Left lung (tissue), 14 donors: ENCODE measurements at places on chromosomes 3 and 15. TPM values are rescaled to one million over a fixed set of nuclear protein-coding genes. Genes with fewer than 3 reads are reported as not detected.
A peak's percentile ranks its signal among the peaks of the same experiment; 100 is the strongest.

Gene SPTSSB
- 17.7 TPM for polyA plus RNA-seq

Gene KLHL25
- polyA plus RNA-seq, result 6.2 TPM

Gene TERC
- 0.54 TPM for polyA plus RNA-seq

Gene ZIC1
- not detected for polyA plus RNA-seq

Gene DUOX2
- polyA plus RNA-seq, result 0.64 TPM

Gene CSPG5
- polyA plus RNA-seq, result 1.1 TPM

Gene GABRA5
- polyA plus RNA-seq, result 0.09 TPM

Gene PRSS50
- 1.1 TPM for polyA plus RNA-seq

Gene CDHR4
- 4.4 TPM for polyA plus RNA-seq

Gene LIPC
- 0.11 TPM for polyA plus RNA-seq

Gene LRRC34
- polyA plus RNA-seq, result 14.5 TPM

GRCh38 chr3:194826594-194826993 is 140.9 kb downstream of the FAM43A start:
- no peak for DNase-seq

- no peak for DNase-seq
Measured at GRCh38 chr15:29740692-29741311, 81.5 kb downstream of the TJP1 start.

GRCh38 chr3:56862352-56863062 is 60.8 kb upstream of the ARHGEF3 start:
- DNase-seq, result no peak

DNA sequence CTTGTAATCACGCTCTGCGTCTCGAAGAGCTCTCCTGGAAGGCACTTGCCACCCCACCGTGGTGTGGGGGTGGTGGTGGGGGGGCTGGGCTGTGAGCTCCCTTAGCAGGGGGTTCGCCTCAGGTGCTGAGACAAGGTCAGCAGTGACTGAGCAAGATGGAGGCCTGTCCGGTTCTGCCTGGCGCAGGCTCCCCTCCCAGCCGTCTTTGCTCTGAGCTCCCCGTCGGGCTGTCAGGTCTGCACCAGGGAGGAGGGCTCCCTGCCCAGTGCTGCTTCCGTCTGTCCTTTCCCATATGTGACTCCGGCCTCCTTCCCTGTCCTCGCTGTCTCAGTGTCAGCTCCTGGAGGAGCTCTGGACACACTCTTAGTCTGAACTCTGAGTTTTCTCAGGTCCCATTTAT is 80.0 kb downstream of the PLXNA1 start:
- no peak for DNase-seq

- DNase-seq, result no peak
Measured at GRCh38 chr3:114401346-114401745, 107.5 kb downstream of the TIGIT start.

GRCh38 chr3:100525753-100526612 is 33.6 kb downstream of the TMEM45A start:
- no peak for DNase-seq

- DNase-seq, result no peak
Measured at GRCh38 chr3:111737047-111737705, 121.9 kb upstream of the PHLDB2 start.

GRCh38 chr3:9508781-9509180 is 44.8 kb downstream of the LHFPL4 start:
- DNase-seq, result no peak

DNA sequence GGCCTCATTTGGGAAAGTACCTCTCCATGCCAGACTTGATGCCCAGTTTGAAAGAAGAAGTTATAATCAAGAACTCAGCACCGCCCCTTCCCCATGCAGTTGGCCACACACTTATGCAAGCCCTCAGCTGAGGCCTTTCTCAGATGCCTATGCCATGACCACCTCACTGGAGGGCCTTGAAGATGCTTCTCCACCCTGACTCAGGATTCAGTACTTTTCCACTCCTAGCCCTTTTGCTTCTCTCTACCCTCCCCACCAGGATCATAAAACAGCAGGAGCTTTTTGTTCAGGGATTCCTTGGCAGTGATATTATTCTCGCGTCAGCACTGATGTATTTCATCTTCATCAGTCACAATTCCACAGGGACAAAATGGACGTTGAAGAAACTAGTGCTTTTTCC is 313.5 kb downstream of the PYDC2 start:
- no peak for DNase-seq

GRCh38 chr3:84967767-84968581 is 9.2 kb downstream of the CADM2 start:
- DNase-seq, result peak; percentile 67

DNA sequence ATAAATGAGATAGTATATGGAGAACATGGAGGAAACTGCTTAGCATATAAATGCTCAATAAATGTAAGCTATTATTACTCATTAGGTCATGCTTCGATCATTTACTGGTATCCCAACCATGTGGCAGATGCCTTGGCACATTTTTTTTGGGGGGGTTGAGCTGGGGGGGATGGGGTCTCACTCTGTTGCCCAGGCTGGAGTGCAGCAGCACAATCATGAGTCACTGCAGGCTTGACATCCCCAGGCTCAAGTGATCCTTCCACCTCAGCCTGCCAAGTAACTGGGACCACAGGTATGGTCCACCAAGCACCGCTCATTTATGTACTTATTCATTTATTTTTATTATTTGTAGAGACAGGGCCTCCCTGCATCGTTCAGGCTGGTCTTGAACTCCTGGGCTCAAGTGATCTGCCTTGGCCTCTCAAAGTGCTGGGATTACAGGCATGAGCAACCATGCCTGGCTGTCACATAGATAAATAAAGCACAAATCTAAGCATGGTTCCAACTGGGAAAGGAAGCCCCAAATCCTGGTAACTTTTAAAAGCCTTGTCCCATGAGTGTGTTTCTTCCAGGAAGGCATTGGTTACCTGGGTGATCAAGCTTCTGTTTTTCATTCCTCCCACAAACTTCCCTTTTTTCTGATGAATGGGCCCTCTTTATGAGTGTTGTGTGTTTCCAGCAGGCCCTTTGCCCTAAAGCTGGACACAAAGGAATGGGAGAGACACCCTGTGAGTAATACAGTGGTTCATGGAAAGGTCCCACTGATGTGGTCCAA is 147.4 kb upstream of the UMPS start:
- no peak for DNase-seq

DNA sequence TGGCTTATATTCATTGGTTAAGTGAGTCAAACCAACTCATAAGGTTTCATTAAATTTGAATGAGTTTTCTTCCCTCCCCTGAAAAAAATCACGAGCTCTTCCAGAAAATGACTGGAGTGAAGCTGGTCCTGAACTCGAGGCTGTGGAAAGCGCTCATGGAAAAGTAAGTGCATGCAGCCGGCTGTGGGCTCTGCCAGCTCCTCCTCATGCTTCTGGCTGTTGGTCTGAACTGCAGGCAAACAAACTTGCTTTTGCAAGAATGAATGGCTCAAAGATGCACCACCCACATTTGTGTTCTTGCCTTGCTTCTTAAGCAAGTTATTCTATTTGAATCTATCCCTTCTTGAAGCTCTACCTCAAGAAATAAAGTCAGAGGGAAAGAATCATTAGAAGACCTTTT is 6.2 kb downstream of the ETV5 start:
- DNase-seq, result no peak

DNA sequence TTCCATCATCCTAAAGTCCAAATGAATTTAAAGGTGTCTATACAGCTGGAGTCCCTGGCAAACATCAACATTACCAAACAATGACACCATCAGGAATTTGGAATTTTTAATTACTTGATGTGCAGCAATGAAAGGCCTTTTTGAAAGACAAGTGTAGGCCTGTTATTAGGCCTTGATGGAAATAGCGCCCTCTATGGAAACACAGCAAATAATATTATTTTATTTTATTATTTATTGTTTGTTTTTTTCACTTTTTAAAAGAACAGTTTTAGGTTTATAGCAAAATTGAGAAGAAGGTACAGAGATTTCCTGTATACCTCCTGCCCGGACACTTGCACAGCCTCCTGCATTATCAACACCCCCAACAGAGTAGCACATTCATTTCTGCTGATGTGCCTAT is 18.1 kb upstream of the OR5AC2 start:
- DNase-seq, result no peak

GRCh38 chr3:45491344-45491743 is 103.0 kb downstream of the LARS2 start:
- no peak for DNase-seq

DNA sequence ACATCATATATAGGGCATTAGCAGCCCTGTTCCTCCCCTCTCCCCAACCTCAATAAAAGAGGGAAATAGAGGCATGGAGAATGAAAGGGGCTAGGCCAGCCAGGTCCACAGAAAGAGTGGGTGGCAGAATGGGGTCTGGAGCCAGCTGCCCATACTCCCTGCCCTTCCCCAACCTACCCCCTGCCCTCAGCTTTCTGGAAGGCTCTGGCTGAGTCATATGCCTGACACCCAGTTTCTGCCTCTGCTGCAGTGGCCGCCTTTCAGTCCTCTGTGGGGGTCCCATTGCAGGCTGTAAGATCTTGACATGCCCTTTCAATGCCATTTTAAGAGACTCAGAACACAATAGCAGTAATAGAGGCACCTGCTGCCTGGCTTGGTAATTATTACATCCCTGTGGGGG is 95.7 kb downstream of the LINGO1 start:
- DNase-seq, result no peak

DNA sequence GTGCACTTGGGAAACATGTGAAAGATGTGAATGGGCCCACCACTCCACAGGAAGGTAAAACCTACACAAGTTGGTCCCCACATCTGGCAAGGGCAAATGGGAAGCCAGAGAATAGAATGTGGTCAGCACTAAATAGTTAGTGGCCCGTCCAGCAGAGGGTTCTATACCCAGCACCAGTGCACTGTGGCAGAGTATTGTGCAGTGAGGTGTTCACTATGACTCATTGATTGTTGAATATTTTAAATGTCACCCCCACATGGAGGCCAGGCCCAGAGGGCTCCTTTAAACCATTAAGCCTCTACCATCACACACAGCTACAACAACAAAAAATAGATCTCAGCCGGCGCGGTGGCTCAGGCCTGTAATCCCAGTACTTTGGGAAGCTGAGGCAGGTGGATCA is 11.7 kb downstream of the FRMD5 start:
- no peak for DNase-seq

DNA sequence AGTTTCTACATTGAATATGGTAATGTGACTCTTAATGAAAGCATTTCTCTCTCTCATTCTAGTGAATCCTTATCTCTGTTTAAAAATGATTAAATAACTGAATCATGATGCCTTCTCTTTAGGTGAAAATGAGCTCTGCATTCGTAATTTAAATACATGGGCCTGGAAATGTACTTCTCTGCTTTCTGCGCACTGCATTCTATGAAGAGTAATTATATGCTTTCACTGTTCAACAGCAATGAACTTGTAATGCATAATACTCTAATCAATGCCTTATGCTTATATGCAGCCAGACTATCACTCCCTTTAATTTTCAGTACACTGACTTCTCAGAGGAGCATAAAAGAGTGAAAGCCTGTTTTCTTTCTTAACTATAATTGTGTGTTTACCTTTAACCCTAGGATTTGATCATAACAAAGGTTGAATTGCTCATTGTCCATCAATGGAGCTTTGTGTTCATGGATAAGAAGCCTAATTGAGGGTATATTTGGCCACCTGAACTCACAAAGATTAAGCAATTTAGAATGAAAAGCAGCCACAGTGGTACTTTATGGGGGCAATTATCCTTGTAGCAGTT is 330.8 kb upstream of the PDZRN3 start:
- no peak for DNase-seq

- no peak for DNase-seq
Measured at GRCh38 chr15:60831540-60831939, 352.6 kb upstream of the ICE2 start.

DNA sequence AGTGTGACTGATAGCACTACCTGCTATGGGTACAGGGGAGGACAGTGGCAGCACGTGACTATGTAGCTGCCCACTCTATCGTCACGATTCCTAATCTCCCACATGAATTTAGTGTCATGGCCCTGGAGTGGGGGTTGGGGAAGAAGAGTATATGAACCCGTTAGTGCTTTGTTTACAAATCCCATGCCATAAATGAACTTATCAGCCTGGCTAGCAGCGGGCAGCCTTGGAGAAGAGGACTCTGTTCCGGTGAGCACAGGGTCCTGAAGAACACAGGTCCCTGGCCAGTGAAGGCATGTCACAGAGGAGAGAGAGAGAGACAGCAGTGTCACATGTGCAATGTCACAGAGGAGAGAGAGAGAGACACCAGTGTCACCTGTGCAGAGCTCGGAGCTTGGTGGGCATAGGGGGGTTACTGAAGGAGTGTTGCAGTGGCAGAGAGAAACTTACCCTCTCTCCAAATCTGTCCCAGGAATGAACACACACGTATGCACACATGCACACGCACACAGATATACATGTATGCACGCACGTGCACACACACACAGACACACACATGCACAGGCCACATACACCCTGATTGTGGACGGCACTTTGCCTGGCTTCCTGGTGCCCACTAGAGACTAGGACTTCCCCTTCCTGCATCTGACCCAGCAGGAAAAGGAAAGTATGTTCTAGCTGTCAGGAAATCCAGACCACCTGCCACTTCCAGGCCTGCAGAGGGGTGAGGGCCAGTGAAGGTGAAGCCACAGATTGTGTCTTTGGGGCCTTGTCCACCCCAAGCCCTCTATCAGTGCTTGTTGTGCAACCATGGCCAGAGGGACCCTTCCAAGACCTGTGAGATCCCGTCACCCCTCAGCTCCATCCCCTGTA is 26.3 kb downstream of the ITGA11 start:
- no peak for DNase-seq

GRCh38 chr15:58110999-58111717 is 27.0 kb upstream of the AQP9 start:
- DNase-seq, result no peak
